HepG2 (cell line): ENCODE measurements at places on chromosomes 7 and 10.
A peak's percentile ranks its signal among the peaks of the same experiment; 100 is the strongest.

- no peak overlapping the region for H3K4me3 ChIP-seq
- H3K36me3 ChIP-seq: no peaks in the 10 kb centered on the region
These were observed 5.1 kb downstream of the AUTS2 start for GRCh38 chr7:69603351-69603750.

DNA sequence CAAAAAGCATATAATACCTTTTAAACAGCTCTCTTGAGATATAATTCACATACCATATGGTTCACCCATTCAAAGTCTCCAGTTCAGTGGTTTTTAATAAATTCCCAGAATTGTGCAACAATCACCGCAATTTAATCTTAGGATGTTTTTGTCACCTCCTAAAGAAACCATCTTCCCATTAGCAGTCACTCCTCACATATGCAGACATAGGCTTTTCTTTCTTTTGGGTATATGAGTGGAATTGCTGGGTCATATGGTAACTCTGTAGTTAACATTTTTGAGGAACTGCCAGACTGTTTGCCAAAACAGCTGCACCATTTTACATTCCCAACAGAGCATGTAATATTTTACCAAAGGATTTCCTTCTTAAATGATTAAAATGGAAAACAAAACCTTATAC, 57.0 kb downstream of the CC2D2B start:
- no peak overlapping the region for H3K4me3 ChIP-seq
- H3K27me3 ChIP-seq: no peaks in the 10 kb centered on the region
- no peak for DNase-seq
- no peaks in the 10 kb centered on the region for H3K4me1 ChIP-seq
- H3K36me3 ChIP-seq: no peaks in the 10 kb centered on the region

DNA sequence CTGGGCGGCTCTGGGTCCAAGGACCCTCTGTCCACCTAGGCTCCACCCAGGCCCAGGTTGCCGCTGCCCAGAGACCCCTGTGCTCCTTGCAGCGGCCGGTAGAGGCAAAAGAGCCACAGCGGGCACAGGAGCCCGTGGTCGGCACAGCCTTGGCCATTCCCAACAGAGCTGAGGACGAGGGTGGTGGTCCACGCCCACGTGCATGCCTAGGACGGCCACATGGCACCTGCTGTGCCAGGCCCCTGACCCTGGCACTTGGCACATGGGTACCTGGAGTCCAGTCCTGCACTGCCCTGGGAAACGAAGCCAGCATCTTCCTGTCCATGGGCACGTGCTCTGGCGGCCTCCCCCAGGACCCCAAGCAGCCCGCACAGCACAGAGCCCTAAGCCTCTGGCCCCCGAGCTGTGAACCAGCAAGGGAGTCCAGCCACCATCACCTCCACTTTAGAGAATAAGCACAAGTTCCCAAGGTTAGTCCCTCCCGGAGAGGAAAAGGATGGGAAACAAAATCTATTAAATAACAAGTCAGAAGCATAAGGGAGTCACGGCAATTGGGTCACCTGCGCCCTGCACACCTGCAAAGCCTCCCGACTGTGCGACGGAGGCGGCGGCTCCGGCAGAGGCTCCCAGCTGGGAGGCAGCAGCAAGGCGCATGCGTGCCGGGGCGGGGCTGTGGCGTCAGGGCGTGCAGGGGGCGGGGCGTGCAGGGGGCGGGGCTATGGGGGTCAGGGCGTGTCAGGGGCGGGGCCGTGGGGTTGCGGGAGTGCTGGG, 59.1 kb downstream of the STK32C start:
- no peaks in the 10 kb centered on the region for H3K36me3 ChIP-seq
- H3K4me1 ChIP-seq: peaks cover 33% of the 10 kb centered on the region
- no peak overlapping the region for H3K27ac ChIP-seq
- H3K4me3 ChIP-seq: no peak overlapping the region
- DNase-seq: no peak

GRCh38 chr10:19194866-19195265, 146.3 kb downstream of the MALRD1 start:
- H3K27me3 ChIP-seq: no peaks in the 10 kb centered on the region
- no peak overlapping the region for H3K4me3 ChIP-seq
- H3K36me3 ChIP-seq: no peaks in the 10 kb centered on the region
- no peak overlapping the region for H3K27ac ChIP-seq

- no peaks in the 10 kb centered on the region for H3K36me3 ChIP-seq
- H3K27ac ChIP-seq: no peak overlapping the region
- no peak for DNase-seq
- no peak overlapping the region for H3K4me3 ChIP-seq
- H3K27me3 ChIP-seq: peaks cover 2% of the 10 kb centered on the region
- no peaks in the 10 kb centered on the region for H3K4me1 ChIP-seq
These were observed 35.7 kb upstream of the UNC5B start for GRCh38 chr10:71176661-71177060.

DNA sequence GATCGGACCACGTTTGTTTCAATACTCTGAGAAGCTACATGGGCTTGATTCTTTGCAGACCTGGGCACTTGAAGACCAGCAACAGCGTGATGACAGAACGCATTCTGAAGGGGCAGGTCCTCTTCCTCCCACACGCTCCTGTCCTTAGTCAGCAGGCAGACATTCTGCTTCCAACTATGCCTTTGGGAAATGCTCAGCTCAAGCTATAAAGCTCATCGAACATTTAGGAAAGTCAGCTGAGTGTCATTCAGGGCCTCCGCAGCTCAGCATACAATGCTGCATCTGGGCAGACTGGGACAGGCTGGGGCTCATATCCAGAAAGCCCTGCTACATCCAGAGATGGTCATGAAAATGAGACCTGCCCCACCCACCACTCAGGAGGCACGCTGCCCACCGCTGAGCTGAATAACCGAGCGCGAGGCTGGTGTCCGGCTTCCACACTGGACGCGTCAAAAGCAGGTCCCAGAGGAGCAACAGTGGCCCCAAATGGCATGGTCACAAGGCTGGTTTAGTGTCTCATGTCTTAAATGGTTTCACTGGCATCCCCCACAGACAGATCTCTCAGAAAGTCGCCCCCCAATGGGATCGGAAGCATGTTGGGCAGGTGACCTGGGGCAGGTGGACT, 274.0 kb downstream of the DNAJB6 start:
- H3K27me3 ChIP-seq: peaks cover 55% of the 10 kb centered on the region; the same call in 2 of the 3 replicates
- H3K36me3 ChIP-seq: no peaks in the 10 kb centered on the region
- no peak for DNase-seq
- no peak overlapping the region for H3K27ac ChIP-seq
- H3K4me3 ChIP-seq: no peak overlapping the region

- no peak overlapping the region for H3K4me3 ChIP-seq
- peaks cover 25% of the 10 kb centered on the region for H3K4me1 ChIP-seq
- H3K27ac ChIP-seq: no peak overlapping the region
- no peak for DNase-seq
- H3K27me3 ChIP-seq: no peaks in the 10 kb centered on the region
These were observed 57.3 kb downstream of the NRP1 start for GRCh38 chr10:33277135-33277536.

- H3K27ac ChIP-seq: no peak overlapping the region
- H3K36me3 ChIP-seq: no peaks in the 10 kb centered on the region
- no peak for DNase-seq
- H3K27me3 ChIP-seq: no peaks in the 10 kb centered on the region; the same call in 1 of the 2 replicates
- H3K4me3 ChIP-seq: no peak overlapping the region
These were observed 204.5 kb upstream of the CXCL12 start for GRCh38 chr10:44589181-44589943.

DNA sequence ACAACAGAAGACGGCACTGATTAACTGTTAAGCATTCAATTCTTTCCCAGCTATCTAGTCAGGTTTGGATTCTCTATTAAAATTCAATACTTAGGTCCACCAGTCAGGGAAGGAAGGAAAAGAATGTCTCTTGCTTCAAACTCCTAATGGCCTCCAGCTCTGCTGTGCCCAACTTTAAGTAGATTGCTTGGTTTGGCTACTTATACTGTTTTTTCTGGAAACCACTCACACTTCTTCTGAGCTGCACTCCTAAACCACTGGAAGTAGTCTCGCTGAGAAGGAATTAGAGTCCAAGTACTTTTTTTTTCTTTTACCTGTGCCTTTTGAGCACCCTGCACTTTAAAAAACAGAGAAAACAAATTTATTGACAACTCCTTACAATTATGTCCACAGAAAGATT, 26.7 kb upstream of the COL1A2 start:
- H3K4me1 ChIP-seq: no peaks in the 10 kb centered on the region
- no peaks in the 10 kb centered on the region for H3K36me3 ChIP-seq
- no peak overlapping the region for H3K27ac ChIP-seq
- H3K27me3 ChIP-seq: peaks cover 3% of the 10 kb centered on the region; the same call in 1 of the 3 replicates
- H3K4me3 ChIP-seq: no peak overlapping the region
- DNase-seq: no peak

DNA sequence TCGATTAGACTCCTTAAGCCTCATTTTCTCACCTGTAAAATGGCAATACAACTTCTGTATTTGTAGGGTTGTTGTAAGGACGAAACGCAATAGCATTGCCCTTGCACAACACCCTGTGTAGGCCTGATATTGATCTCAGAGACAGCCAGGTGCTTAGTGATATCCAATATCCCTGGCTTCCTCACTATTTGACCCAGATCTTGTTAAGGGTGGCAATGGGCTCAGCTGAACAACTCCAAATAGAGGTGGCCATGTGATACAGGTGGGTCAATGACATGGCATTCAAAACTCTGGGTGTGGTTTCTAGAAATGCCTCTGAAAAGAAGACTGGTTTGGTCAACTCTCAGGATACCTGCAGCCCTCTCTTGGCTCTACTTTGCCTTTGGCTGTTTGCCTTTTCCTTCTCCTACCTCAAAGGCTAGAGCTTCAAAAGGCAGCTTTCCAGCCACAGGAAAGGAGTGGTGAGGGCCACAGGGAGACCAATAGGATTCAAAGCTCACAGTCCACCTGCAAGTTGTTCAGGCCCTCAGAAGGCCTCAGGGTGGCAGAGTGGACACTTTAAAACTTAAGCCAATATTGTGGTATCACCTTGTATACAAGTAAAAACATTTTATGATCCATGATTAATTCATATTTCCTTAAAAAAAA, 14.9 kb upstream of the GATAD1 start:
- H3K27ac ChIP-seq: no peak overlapping the region
- H3K27me3 ChIP-seq: 0 out of 2 replicates have a peak, but pooled peaks cover 1% of the 10 kb centered on the region
- DNase-seq: no peak
- no peaks in the 10 kb centered on the region for H3K36me3 ChIP-seq
- no peaks in the 10 kb centered on the region for H3K4me1 ChIP-seq

DNA sequence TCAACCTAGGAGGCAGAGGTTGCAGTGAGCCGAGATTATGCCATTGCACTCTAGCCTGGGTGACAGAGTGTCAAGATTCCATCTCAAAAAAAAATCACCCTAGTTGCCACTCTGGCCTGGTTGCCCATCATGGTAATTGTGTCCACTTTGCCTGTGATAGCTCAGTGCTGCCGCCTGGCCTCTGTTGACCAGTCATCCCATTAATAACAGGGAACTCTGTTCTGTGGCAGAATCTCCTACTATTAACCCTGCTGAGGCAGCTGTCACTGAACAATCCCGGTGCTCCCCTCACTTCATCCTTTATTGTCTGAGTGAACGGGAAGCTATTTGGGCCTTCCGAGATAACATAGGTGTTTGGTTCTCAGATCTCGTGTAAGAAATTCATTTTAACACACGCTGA, 14.6 kb downstream of the ZNF3 start:
- DNase-seq: no peak
- peaks cover 14% of the 10 kb centered on the region for H3K4me1 ChIP-seq
- H3K4me3 ChIP-seq: no peak overlapping the region
- no peaks in the 10 kb centered on the region for H3K27me3 ChIP-seq

DNA sequence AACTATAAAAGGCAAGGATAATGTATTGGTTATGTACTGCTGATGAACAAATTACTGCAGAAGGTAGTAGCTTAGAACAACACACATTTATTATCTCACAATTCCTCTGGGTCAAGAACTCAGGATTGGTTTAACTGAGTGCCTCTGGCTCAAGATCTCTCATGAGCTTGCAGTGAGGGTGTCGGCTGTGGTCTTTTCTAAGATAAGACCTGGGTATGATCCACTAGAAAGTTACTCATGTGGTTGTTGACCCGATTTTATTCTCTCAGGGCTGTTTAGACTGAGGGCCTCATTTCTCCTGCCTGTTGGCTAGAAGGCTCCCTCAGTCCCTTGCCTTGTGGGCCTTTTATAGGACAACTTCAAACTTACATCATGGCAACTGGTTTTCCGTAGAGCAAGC, 86.7 kb downstream of the VWDE start:
- H3K36me3 ChIP-seq: no peaks in the 10 kb centered on the region
- no peak overlapping the region for H3K4me3 ChIP-seq
- no peak for DNase-seq
- H3K4me1 ChIP-seq: no peaks in the 10 kb centered on the region

- peaks cover 31% of the 10 kb centered on the region for H3K4me1 ChIP-seq
- H3K27me3 ChIP-seq: no peaks in the 10 kb centered on the region
- no peaks in the 10 kb centered on the region; the same call in 1 of the 2 replicates for H3K36me3 ChIP-seq
- peak overlapping the region; percentile 66 for H3K4me3 ChIP-seq
These were observed 1.2 kb downstream of the TECPR1 start for GRCh38 chr7:98250789-98251188.

- peaks cover 28% of the 10 kb centered on the region for H3K4me1 ChIP-seq
- no peaks in the 10 kb centered on the region for H3K36me3 ChIP-seq
- no peak for DNase-seq
- no peaks in the 10 kb centered on the region for H3K27me3 ChIP-seq
These were observed 52.3 kb upstream of the PTPN12 start for GRCh38 chr7:77484785-77485184.

DNA sequence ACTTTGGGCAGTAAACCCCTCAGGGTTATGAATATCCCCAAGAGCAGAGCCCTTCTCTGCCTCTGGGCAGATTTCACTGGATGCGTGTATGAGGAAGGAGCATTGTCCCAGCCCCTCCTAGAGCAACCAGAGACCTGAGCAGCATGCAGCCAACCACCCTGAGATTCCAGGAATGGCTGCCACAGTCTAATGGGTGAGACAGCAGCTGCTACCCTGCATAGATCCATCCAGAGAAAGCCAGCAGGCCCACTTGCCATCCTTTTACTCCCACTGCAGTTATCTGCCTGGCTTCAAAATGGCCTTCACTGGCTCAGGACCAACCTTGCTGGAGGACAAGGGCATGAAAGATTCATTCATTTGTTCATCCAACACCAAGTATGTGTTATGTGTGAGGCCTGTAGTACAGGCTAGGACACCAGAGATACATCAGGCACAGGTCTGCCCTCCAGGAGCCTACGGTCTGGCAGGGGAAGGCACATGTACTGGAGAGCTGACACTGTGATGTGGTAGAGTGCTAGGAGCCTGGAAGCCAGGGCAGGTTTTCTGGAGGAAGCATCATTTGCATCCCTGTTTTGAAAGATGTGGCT, 26.2 kb upstream of the C10orf105 start:
- peaks cover 13% of the 10 kb centered on the region; the same call in 1 of the 2 replicates for H3K4me1 ChIP-seq
- DNase-seq: no peak
- no peaks in the 10 kb centered on the region for H3K27me3 ChIP-seq
- no peak overlapping the region for H3K27ac ChIP-seq
- no peak overlapping the region for H3K4me3 ChIP-seq
